Neural cell (in vitro differentiated cells): ENCODE measurements at places on chromosomes 2 and 18. TPM values are rescaled to one million over a fixed set of nuclear protein-coding genes. Genes with fewer than 3 reads are reported as not detected.

Gene DLGAP1
- 4.0 and 4.5 TPM in 2 replicates for polyA plus RNA-seq

Gene EVX2
- not detected in 2 replicates for polyA plus RNA-seq

Gene MOCOS
- polyA plus RNA-seq = not detected in 2 replicates

Gene ZNF638
- 296 and 308 TPM in 2 replicates for polyA plus RNA-seq

Gene PIEZO2
- polyA plus RNA-seq = 0.12 and 0.30 TPM in 2 replicates

Gene ALLC
- polyA plus RNA-seq = 0.33 TPM in 1 of 2 replicates, not detected in the other

Gene ACADL
- 0.14 TPM in 1 of 2 replicates, not detected in the other for polyA plus RNA-seq

Gene TTN
- polyA plus RNA-seq = 0.10 and 0.16 TPM in 2 replicates

Gene HOXD11
- polyA plus RNA-seq = not detected in 2 replicates

Gene MDH1B
- 11.7 and 17.8 TPM in 2 replicates for polyA plus RNA-seq

Gene OST4
- 263 and 292 TPM in 2 replicates for polyA plus RNA-seq

Gene POTEI
- polyA plus RNA-seq = 0.25 and 0.48 TPM in 2 replicates

Gene CIAO1
- 182 and 188 TPM in 2 replicates for polyA plus RNA-seq

Gene ELOA2
- not detected in 2 replicates for polyA plus RNA-seq

Gene GPAT2
- polyA plus RNA-seq = not detected in 2 replicates
